ENCODE measurements at places on chromosomes 2 and 18.

- no peak for DNase-seq
Observed at GRCh38 chr2:14140009-14140550, 492.4 kb upstream of the LRATD1 start.

DNA sequence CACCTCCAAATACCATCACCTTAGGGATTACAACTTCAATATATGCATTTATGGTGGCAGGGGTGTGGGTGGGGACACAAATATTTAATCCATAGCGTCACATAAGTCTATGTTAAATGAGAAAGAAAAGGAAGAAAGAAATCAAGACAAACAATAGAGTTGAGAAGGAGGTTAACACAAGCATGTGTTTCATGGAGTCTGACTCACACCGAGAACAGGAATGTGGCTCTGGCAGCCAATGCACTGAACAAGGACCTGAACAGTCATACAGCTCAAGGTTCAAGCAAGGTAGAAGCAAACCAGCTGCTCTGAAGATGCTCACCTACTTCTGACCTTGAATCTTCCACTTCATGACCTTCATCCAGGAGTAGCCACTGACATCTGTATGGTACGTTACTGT is 36.2 kb upstream of the LPIN1 start:
- DNase-seq: peak; percentile 71

DNA sequence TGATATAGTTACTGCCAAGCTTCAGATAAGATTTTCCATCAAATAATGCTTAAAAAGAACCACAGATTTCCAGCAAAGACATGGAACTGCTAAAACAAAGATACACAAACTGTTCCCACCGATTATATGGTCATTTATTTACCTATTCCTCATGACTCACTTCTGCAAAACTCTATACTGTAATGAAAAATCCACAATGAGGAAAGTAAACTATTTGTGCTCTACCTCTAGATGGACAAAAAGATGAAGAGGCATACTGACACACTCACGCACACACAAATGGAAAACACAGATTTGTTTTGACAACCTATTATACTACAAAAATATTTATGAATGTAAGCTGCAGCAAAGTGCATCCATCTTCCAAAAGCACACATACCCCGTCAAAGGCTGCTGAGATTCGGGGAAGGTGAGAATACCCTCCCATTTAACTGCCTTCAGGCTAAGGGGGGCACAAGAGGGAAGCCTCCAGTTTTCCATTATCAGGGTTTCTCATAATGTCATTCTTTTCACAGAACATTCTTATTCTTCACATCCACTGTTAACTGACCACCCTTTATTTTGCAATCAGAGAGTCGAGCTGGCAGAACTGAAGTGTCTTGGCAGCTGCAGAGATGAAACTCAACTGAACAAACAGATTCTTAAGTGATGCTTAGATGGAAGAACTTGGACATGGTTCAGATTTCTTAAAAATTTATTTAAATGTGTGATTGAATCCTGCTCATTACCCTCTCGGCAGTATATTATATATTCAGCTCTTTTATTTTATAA is 115.9 kb upstream of the TANK start:
- no peak for DNase-seq

DNA sequence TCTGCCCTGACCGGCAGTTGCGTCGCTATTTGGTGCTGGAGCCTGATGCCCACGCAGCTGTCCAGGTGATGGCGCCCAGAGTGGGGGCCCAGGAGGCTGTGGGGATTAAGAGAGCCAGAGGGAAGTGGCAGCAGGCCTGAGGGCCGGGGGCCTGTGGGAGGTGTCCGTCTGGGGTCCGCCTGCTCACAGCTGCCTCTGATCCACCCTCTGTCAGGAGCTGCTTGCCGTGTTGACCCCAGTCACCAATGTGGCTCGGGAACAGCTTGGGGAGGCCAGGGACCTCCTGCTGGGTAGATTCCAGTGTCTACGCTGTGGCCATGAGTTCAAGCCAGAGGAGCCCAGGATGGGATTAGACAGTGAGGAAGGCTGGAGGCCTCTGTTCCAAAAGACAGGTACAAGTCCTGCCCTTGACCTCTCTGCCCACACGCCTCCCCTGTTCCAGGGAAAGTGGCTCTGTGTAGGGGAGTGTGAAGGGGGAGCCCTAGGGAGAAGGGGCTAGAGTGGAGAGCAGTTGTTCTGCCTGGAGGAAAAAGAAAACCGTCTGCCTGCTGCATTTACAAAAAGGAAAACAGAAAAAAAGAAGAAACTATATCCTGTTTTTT is 11.6 kb downstream of the STK11IP start:
- DNase-seq: no peak

DNA sequence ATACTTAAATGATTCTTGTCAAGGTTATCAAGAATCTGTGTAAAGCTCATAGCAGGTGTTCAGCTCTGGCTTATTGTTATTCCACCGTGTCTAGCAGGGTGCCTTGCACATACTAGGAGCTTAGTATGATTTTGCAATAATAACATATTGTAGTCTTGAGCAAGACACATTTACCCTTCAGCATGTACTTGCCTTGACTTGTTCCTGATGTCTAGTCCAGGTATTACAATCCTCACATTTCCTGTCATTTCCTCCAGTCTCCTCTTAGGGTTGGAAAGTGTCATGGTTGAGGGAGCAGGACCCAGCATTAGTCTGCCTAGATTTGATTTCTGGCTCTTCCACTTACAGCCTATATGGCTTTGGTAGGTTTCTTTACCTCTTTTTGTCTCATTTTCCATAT is 246.1 kb downstream of the RAD51AP2 start:
- no peak for DNase-seq

DNA sequence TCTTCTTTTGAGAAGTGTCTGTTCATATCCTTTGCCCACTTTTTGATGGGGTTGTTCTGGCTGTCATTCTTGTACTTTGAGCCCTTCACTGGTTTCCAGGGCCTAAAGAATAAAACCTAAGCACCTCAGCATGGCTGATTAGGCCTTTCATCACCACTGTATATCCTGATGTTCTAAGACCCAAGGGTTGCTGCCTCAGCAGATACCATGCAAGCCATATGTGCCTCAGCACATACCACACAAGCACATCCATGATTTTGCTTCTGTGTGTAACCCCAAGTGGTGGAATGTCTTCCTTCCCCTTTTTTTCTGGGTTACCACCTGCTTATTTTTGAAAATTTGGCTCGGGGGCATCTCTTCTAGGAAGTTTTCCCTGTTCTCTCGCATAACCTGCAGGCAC is 11.4 kb downstream of the RBKS start:
- DNase-seq: no peak

DNA sequence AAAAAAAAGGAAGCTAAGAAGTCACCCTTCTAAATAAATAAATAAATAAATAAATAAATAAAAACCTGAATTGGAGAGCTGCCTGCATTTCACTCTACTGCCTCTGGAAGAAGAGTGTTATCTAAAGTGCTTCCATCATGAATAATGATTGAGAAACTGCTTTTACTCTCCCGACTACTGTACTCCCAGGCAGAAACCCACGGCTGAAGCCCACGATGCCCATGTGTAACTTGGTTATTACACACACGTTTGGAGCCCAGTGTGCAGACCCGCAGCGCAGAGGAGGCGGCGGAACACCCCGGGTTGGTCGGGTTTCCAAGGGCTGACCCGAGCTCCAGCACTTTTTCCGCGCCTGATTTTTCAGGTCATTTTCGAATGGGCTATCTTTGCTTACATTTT is 697 bp upstream of the SPATS2L start:
- DNase-seq: peak; percentile 73

- peak; percentile 58 for DNase-seq
Observed at GRCh38 chr2:65064728-65065552, 8.7 kb downstream of the CEP68 start.

- peak; percentile 75 for DNase-seq
Observed at GRCh38 chr18:7177116-7177744, 53.7 kb upstream of the LRRC30 start.

GRCh38 chr2:149787206-149787605 is 199.6 kb upstream of the MMADHC start:
- peak; percentile 43 for DNase-seq

DNA sequence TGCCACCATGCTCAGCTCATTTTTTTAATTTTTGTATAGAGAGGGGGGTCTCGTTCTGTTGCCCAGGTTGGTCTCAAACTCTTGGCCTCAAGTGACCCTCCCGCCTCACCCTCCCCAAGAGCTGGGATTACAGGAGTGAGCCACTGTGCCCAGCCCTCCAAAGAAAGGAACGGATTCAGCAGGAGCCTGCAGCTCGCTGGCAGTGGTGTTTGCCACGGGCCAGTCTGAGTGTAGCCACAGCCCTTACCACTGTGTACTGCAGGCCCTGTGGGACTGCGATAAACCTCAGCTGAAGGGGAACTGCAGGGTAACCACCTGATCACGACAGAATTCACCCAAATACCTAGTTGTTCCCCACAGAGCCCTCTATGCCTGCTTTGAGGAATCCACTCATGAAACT is 6.8 kb downstream of the COPS9 start:
- DNase-seq: no peak

- no peak for DNase-seq
Observed at GRCh38 chr2:107258531-107259407, 372.8 kb upstream of the ST6GAL2 start.

DNA sequence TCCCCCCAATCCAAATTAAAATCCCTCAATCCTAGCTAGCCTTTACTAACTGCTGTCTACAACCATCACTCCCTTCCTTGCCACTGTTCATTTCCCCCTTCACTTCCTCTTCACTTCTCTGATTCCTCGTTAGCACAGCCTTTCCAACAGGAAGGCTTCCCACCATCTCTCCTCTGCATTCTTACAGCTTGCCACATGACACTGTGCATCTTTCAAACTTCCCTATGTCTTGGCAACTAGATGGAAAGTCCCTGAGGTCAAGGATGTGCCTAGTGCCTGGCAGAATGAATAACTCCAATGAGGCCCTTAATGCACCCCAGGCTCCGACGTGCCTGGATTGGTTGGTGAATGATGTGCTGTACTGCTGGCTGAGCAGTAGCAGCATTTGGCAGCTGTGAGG is 15.2 kb downstream of the SAP130 start:
- DNase-seq: no peak

Measured in islet precursor cell (in vitro differentiated cells).